RWPE2 (cell line): ENCODE measurements at places on chromosomes 3 and 15.

- no peak for DNase-seq
Measured at GRCh38 chr3:15952543-15953175, 154.9 kb upstream of the ANKRD28 start.

GRCh38 chr15:71595846-71596553, 214.4 kb upstream of the NR2E3 start:
- DNase-seq, result no peak

DNA sequence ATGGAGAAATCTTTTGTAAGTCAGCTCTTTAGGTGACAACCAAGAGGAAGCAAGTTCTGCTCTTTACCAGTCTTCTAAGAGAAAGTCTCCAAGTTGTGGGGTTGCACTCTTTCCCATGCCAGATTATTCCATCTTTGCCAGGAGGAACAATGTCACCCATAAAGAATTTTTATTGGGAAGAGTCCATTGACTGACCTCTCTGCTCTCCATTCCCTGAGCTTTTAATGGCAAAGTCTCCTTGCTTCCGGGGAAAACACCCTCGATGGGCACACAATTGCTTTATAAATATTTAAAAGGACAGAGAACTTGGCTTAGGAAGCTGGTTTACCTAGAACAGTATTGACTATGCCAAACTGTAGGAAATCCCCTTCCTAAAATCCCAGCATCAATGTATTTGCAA, 19.9 kb upstream of the UBE2E1 start:
- DNase-seq, result no peak

- DNase-seq, result no peak
Measured at GRCh38 chr15:89164712-89165211, 56.6 kb downstream of the RLBP1 start.

DNA sequence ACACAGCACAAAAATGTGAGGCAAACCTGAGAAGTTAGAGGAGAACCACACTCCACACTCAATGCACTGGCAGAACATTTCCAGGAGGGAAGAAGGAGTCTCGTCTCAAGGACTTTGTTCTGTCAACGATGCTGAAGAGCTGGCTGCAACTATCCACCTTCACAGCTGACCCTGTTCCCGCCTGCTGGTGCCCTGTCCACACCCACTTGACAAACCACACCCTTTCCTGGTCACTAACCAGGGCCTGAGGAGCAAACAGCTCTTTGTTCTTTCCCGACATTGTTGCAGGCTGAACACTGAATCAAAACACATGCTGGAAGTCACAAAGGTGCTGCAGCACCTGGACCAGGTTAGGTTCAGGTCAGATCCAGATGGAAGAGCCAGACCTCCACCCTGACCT, 92.6 kb upstream of the ARRDC4 start:
- DNase-seq, result no peak

GRCh38 chr15:49229922-49230321, 59.9 kb downstream of the GALK2 start:
- no peak for DNase-seq

DNA sequence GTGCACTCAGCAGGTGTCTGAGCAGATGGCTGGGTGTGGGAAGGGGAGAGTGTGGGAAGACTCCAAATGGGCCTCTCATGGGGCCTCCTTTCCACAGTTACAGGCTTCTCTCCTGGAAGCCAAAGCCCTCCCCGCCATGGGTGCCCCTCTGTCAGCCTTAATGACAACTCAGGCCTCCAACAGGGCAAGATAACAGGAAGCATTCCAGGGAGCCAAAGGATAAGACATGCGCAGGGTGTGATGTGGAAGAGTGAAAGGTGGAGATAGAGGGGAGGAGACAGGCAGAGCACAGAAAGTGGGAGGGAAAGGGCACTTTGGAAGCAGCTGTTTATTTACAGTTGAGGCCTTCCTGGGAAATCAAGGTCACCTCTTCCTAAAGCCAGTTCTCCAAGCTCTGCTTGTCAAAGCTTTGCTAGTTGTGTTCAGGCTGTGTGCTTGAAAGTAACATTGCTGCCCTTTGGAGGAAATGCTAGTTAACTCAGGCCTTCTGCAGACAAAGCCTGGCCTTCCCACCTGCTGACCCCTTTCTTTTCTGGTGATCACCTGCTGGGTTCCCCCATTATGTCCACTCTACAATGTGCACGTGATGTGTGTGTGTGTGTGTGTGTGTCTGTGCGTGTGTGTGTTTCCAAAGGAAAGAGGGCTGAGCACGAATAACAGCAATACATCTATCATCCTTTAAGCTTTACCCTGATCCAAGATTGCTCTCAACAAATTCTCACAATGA, 35.2 kb upstream of the SMAD3 start:
- no peak for DNase-seq

DNA sequence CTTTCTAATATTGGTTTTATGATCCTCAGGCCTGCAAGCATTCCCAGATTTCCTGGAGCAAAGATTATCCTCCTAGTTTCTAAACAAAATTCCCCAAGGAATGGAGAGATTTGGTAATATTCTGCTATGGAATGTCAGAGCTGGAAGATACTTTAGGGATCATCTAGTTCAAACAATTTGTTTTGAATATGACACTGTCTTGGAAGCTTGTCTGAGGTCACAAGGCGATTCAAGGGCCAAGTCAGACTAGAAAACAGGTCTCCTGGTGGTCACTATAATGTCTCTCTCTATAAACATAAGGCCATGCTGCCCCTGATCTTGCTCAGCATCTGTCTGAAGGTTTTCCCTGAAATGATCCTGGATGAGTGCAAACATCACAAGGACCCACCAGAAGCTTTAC, 143.4 kb upstream of the BCL6 start:
- no peak for DNase-seq

DNA sequence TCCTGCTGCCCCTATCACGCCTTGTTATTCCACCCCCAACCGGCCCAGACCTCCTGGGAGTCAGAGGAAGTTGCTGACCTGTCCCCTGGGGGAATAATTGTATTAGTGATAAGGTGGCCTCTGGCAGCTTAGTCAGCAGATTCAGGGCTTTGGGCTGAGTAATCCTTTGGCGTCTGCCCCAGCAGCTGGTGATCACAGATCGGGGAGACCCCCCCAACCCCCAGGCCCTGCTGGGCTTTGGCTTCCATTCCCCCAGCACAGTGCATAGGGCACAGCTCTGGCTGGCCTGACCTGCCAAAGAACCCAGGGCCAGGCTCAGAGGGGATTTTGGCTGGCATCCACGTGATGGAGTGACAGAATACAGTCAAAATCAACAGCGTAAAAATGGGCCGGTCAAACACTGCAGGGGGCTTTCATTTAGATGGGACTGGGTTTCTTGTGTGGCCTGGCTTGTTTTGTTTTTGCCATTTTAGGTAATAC, 3.9 kb upstream of the NR2E3 start:
- no peak for DNase-seq

DNA sequence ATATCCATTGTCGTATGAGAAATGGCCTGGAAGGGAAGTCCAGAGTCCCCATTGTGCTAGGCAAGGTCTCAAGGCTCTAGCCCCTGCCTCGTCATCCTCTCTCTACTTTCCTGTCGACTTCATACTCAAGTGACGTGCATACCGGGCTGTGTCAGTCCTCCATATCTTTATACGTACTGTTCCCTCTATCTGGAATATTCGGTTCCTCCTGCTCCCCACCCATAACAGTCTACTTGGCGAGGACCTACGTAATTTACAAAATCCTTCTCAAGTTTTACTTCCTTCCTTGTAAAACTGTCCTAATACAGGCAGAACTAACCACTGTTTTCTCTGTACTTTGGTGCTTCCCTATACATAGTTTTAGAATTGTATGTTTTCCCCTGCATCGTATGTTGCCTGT, 2.2 kb upstream of the ALPK3 start:
- no peak for DNase-seq
